ENCODE measurements at places on chromosomes 1 and 21.

DNA sequence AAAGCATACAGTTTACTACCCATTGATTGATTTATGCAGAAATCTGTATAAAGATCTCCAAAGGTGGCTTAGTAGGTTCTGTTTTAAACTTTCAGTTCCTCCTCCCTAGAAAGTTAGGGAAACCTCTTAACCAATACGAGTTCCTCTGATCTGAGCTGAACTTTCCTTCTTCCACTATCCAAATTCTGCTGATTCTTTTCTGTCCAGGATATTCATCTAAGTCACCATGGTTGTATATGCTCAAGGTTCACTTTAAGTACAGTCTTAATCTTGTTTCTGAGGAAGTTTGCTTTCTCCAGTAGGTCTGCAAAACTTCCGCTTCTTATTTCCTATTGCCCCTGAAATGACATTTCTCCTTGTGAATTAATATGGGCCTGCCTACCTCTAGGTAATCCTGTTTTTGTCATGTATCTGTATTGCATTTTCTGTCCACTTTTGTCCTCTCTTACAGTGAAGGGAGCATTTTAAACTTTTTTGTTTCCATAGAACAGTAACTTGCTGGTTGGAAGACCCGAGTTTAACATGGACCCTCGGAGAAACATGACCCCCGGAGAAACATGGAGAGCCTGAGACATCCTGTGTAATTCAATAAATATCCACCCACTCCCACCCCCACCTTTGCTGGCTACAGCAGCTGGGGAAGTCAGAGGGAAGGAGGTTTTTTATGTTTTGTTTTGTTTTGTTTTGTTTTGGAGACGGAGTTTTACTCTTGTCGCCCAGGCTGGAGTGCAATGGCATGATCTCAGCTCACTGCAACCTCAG lies 16.7 kb upstream of the TUT4 start:
- DNase-seq = no peak

DNA sequence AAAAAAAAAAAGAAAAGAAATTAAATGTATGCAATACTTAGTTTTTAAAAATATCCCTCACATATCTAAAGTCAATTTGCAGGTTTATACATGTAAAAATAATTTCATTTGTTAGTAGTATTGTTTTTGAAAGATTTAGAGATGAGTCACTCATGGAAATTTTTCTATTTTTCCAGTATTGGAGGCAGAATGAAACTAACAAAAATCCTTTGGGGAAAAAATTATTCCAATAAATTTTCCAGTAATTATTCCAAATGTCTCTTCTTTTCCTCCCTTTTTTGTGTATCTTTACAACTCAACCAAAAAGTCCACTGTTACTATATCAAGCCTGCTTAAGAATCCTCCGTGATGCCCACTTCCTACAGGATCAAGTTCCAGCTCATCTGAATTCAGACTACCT lies 29.9 kb downstream of the MPZL1 start:
- DNase-seq = no peak

GRCh38 chr1:20125100-20125499 lies 5.8 kb upstream of the PLA2G2D start:
- no peak for DNase-seq

DNA sequence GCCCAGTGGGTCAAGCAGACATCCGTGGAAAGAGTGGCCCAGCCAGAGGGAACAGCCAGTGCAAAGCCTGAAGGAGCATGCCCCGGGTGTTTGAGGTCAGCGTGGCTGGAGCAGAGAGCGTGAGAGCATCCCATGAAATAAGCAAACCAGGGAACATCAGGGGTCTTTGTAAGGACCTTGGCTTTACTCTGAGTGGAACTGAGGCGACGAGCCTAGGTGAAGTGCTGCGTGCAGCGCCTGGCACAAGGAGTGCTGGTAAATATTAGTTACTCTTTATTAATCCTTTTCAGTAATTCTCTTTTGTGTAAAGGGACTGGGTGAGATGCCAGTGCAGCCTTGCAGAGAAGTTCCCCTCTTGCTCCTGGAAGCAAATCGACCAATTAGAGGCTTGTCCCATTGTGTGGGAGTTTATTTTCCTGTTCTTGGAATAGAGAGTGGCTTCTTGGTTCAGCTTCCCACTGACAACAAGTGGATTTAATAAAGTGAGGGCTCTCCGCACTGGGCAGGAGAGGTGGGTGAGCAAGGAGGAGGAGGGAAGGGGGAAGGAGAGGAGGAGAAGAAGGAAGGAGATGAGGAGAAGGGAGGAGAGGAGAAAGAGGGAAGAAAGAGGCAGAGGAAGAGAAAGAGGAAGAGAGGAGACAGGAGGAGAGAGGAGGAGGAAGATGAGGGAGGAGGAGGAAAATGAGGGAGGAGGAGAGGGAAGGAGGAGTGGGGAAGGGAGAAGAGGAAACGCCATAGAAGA lies 37.6 kb upstream of the DISP3 start:
- no peak for DNase-seq

DNA sequence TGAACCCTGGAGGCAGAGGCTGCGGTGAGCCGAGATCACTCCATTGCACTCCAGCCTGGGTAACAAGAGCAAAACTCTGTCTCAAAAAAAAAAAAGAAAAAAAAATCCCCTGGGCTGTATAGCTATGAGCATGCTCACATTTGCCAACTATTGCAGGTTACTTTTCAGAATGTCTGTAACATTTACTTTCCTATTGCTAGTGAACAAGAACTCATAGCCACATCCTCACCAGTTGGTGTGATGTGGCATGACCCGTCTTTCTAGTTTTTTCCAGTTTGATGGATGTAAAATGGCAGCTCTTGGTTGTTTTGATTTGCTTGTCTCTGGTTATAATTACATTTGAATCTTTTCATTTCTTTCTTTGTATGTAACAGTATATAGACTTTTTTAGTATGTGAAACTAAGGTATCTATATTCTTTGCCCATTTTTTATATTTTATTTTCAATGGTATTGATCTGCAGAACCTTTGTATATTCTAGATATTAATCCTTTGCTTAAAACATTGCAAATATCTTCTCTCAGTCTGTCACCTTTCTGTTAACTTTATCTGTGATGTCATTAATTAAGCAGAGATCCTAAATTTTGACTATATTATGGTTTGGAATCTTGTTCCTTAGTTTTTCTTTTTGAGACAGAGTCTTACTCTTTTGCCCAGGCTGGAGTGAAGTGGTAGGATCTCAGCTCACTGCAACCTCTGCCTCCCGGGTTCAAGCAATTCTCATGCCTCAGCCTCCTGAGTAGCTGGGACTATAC lies 11.6 kb downstream of the MED18 start:
- DNase-seq = no peak

DNA sequence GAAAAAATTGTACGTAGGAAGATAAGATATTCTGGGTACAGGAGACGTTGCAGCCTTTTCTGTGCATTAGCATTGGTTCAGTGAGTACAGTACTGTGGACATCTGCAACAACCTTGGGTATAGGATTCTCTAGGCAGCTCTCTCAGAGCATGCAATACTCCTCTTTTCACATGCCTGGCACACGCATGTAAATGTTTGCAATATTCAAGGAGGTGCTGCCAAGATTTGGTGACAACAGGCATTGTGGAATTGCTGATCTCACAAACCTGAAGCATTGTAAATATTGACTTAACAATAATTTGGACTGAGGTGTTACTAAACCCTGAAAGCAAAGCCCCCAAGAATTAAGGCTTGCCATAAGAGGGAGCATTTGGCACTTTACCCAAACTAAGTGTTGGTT lies 126.8 kb downstream of the GRIK1 start:
- DNase-seq = no peak

DNA sequence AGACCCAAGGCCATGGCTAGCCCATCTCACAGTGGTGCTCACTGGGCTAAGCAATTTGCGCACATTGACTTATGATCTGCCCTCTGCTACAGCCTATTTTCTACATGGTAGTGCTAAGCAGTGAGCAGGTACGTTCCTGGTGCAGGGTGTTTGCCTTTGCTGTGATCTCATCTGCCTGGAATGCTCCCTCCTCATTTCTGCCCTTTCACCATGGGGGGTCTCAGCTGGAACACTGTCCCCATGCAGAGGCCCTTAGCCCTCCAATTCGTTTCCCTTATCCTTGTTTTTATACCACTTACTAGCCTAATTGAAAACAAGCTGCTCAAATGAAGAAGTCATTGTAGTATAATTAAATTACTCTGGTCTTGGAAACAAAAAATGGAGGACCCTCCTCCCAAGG lies 2.0 kb upstream of the B3GALT5 start:
- DNase-seq = no peak

GRCh38 chr21:42308914-42309752 lies 6.1 kb downstream of the TFF3 start:
- DNase-seq = no peak
